ENCODE measurements at places on chromosomes 3 and 15.

GRCh38 chr3:191399918-191400317 is 61.0 kb upstream of the PYDC2 start:
- no peak for DNase-seq

- DNase-seq: no peak
Measured at GRCh38 chr3:193996221-193996620, 139.7 kb upstream of the HES1 start.

GRCh38 chr3:58526515-58526957 is 10.5 kb downstream of the ACOX2 start:
- DNase-seq: no peak

DNA sequence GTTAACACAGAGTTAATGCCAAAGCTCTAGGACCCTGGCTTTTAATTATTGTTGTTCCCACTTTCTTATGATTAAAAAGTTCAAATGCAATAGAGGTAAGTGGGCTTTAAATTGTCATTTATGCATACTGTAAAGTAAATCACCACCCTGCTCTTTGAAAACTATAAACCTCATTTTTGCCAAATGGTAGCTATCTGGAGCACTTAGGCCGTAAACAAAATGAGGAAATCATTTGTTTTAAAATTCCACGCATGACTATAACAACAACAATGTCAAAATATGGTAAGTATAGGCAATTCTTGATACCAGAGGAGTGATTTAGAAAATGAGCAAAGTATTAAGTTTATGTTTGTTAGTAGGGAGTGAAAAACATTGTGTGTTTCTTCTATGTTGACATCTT is 1.8 kb downstream of the UNC13C start:
- no peak for DNase-seq

GRCh38 chr3:79233431-79234060 is 534.3 kb downstream of the ROBO1 start:
- no peak for DNase-seq

GRCh38 chr3:141796081-141796888 is 33.1 kb downstream of the GRK7 start:
- peak; percentile 79 for DNase-seq

DNA sequence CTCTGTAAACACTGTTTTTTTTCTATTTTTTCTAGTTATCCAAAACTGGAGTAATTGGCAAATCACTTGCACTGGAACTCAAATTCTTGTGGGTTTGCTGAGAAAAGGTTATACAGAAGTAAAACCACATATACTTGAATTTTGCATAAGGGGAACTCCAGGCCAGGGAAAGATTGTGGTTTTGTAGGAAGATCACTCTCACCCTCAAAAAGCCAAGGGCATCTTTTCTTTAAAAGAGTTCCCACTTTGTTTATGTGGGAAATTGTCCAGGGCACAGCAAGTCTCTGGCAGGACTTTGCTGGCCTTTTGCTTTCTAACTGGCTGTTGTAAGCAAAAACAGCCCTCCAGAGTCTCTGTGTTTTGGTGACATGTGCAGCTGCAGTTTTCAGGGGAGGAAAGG is 340.3 kb upstream of the RBMS3 start:
- peak; percentile 49 for DNase-seq

DNA sequence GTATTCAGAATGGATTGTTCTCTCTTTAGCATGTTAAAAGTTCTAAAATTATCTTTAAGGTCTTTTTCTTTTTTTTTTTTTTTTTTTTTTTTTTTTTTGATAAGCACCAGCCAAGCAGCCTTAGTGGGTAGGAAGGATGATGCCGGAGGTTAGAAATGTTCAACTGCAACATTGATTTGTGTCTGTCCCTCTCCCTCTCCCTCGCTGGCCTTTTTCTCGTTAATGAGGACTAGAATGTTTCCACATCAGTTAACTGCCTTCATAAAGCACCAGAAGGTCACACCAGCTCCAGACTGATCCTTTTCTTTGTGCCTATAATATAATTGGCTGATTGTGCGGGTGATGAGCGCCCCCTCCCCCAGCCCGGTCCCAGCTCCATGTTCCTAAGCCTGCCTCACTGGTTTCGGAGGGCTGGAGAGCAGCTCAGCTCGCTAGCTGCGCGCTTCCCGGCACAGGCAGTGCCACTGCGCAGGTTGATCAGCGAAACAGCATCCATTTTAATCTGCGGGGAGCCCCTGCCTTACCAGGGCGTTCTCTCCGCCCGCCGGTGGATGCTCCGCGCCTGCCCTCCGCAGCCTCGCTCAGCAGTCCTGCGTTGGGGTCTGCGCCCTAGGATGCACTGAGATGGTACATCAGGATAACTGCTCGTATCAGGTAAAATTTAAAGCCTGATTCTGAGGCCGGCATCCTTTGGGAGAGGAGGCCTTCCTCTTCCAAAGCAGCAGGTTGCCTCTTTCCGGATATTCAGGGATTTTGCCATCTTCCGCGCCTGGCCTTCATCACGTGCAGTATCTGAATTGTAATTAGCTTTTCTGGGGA is 148.9 kb upstream of the IL12A start:
- peak; percentile 34 for DNase-seq

DNA sequence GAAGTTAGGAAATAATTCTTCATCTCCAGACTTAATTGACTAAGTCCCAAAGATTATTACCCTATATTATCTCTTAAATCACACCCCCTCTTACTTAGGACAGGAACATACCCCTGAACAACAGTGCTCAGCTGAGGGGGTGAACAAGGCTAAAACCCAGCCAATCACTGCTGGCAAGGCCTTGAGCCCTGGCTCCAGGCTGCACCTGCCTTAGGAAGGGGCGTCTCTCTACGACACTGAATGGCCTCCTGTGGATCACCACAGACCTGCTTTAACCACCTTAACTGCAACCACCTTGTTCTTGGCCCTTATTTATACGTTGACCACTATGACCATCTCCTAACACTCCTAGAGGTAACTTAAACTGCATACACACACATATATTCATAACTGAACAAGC is 267.4 kb upstream of the THBS1 start:
- DNase-seq: no peak

DNA sequence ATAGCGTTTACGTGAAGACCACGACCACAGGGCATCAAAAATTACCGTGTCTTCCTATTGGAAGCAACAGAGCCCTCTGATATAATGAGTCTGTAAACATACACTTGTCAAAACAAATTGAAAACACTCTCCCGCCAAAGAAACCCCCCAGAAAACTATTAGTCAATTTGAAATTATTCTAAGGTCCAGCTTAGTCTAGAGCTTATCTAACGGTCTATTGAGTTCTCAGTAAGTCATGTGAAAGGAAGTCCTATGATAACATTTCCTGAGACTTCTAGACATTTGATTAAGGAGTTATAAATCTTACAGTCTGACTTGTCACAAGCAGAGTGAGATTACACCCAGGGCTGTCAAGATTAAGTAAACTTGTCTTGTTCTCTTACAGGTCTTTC is 356.3 kb downstream of the FOXP1 start:
- DNase-seq: no peak

- no peak for DNase-seq
Measured at GRCh38 chr3:133880287-133880686, 15.4 kb downstream of the RAB6B start.

DNA sequence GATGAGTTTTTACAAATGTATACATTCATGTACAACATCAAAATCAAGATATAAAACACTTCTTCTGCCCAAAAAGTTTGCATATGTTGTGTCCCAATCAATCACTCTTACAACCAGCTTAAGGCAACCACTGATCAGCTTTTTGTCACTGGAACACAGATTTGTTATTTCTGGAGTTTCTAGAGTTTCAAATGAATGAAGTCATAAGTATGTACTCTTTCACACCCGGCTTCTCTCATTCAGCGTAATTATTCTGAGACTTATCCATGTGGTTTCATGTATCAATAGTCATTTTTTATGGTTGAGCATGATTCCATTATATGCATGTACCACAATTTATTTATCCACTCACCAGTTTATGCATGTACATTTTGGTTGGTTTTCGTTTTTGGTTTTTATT is 53.0 kb upstream of the CORO2B start:
- no peak for DNase-seq
